SIG-M5 (cell line): ENCODE measurements at places on chromosomes 5 and 9.

GRCh38 chr9:30178610-30179009 lies 2205.8 kb upstream of the ACO1 start:
- DNase-seq: no peak

GRCh38 chr9:129253803-129254381 lies 75.8 kb upstream of the IER5L start:
- no peak for DNase-seq

GRCh38 chr5:67211926-67212325 lies 15.3 kb upstream of the CD180 start:
- no peak for DNase-seq

DNA sequence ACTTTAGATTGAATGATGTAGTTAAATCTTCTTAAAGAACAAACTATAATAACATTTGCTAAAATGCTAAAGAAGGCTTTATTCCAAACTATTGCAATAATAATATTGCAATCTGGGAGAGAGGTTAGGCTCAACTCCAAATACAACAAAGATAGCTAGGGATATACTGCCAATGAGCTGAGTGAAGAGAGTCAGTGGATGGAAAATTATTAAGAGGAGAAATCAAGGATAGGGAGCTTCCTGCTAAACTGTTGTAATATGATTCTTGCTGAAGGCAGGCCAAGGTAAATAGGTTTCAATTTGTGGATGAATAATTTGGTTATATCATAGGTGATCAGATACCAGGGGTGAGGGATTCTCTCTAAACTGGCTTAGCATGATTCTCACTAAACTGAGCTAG lies 1651.5 kb downstream of the EFNA5 start:
- no peak for DNase-seq

DNA sequence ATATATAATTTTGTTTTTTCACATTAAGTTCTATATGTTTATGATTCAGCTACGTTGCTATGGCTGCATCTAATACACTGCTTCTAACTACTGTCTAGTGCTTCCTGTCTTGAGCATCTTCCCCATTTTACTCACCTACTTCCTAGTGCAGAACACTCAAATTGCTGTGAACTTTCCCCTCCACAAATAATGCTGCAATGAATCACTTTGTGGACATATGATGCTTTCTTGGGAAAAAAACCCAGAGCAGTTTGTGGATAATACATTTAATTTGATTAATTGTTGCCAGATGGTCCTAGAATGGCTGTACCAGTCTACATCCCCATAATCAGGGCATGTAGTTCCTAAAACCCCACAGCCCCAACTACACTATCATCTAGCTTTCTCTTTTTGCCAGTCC lies 18.5 kb downstream of the CD180 start:
- no peak for DNase-seq

GRCh38 chr9:80028501-80028900 lies 456.7 kb downstream of the TLE4 start:
- no peak for DNase-seq

DNA sequence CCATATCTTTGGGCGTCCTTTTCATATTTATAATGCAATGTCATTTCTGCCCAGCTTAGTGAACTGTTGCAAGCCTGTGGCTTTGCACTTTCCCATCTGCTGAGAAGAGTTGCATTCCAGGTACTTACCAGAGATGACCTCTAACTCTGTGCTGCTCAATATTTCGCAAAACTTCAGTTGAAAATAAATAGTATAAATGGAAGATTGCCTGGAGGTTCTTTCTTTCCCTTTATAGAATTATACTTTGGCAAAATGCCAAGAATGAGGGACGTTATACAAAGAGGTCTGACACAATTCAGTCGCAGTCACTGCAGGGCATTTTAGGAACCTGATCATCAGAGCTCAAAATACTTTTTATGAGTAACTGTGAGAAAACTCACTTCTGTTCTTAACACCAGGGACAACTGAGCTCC lies 18.9 kb upstream of the VLDLR start:
- DNase-seq: peak; percentile 66

GRCh38 chr5:173670130-173670651 lies 53.7 kb upstream of the BOD1 start:
- no peak for DNase-seq

DNA sequence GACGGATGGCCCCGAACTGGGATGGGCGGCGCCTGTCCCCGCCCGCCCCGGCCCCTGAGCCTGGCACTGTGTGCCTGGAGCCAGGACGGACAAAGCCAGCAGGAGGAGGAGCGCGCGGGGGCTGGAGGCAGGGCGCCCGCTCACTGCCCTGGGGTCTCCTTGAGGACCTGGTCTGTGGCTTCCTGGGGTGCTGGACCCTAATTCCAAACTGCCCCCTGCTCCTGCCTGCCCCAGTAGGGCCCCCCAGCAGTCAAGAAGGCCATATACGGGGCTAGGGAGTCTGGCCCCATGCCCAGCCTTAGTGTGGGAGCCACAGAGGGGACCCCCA lies 29.2 kb upstream of the RXRA start:
- DNase-seq: no peak

GRCh38 chr9:133738640-133739225 lies 581 bp upstream of the SARDH start:
- no peak for DNase-seq

GRCh38 chr9:95102001-95102433 lies 215.5 kb downstream of the FANCC start:
- DNase-seq: no peak
